Tibial nerve (tissue), 4 donors: ENCODE measurements at places on chromosomes 16 and 17. TPM values are rescaled to one million over a fixed set of nuclear protein-coding genes. Genes with fewer than 3 reads are reported as not detected.
A peak's percentile ranks its signal among the peaks of the same experiment; 100 is the strongest.

The HAP1 gene
- total RNA-seq, result not detected

The MILR1 gene
- total RNA-seq, result 3.1 TPM

The CCL4L2 gene
- 1.5 TPM for total RNA-seq

The KRT14 gene
- total RNA-seq, result 8.4 TPM

The CCL7 gene
- total RNA-seq, result not detected

The MMP28 gene
- total RNA-seq, result 127 TPM

- DNase-seq, result no peak
- peaks cover 6% of the 10 kb centered on the region for H3K36me3 ChIP-seq
- H3K4me3 ChIP-seq, result no peak overlapping the region
- H3K4me1 ChIP-seq, result no peaks in the 10 kb centered on the region
- H3K27ac ChIP-seq, result no peak overlapping the region
These were observed 71.4 kb upstream of the KCTD5 start for GRCh38 chr16:2610781-2611498.

DNA sequence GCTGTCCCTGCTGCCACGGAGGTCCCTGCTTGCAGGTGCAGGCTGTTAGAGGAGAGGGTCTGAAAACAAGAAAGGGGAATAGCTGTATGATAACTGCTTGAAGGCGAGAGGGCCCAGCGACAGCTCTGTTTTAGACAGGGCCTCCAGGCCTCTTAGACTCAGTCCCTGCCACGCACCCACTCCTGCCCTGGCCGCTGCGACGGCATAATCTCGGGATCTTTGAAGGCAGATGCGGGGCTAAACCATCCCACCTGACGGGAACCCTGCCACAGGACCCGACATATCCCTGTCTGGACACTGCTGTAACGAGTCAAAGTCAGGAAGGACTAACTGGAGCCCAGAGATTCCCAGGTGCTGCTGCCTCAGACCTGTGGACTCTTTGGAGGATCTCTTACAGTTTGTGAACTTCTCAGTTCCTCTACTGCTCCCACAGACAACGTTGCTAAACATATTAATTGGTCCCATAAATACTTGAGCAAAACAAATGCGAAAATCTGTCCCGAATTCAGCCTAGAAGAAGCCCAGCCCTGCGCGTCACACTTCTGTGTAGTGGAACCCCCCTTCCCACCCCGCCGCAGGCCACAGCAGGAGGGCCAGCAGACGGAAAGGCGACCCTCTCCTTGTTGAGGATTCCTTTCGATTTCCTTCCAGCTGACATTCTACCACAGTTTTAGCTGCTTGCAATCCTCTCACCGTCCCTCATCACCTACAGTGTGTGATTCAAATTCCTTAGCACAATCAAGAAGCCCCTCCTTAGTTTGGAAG is 998 bp upstream of the TMEM11 start:
- H3K4me1 ChIP-seq, result peaks cover 27% of the 10 kb centered on the region
- DNase-seq, result no peak
- H3K4me3 ChIP-seq, result peak overlapping the region; percentile 98
- peak overlapping the region; percentile 93 for H3K27ac ChIP-seq

GRCh38 chr17:41163828-41164227 is 3.3 kb upstream of the KRTAP4-4 start:
- H3K27me3 ChIP-seq, result no peaks in the 10 kb centered on the region
- no peaks in the 10 kb centered on the region for H3K36me3 ChIP-seq
- no peak overlapping the region for H3K27ac ChIP-seq
- DNase-seq, result no peak

GRCh38 chr16:50185005-50185505 is 31.9 kb downstream of the TENT4B start:
- no peaks in the 10 kb centered on the region for H3K36me3 ChIP-seq
- no peaks in the 10 kb centered on the region for H3K27me3 ChIP-seq
- no peak overlapping the region for H3K4me3 ChIP-seq
- DNase-seq, result no peak

GRCh38 chr17:34082404-34082803 is 172.7 kb upstream of the CCL2 start:
- no peak overlapping the region for H3K27ac ChIP-seq
- H3K4me1 ChIP-seq, result no peaks in the 10 kb centered on the region

GRCh38 chr16:79409978-79410377 is 190.6 kb downstream of the MAF start:
- no peaks in the 10 kb centered on the region for H3K27me3 ChIP-seq
- H3K4me1 ChIP-seq, result no peaks in the 10 kb centered on the region
- H3K4me3 ChIP-seq, result no peak overlapping the region
- no peak for DNase-seq
